ENCODE measurements at places on chromosomes 7 and 10.

- DNase-seq, result no peak
Measured at GRCh38 chr10:24456322-24456721, 247.4 kb downstream of the KIAA1217 start.

GRCh38 chr10:28135258-28135657 is 136.4 kb upstream of the ODAD2 start:
- DNase-seq, result no peak

GRCh38 chr7:22288202-22288601 is 68.8 kb downstream of the RAPGEF5 start:
- DNase-seq, result no peak

DNA sequence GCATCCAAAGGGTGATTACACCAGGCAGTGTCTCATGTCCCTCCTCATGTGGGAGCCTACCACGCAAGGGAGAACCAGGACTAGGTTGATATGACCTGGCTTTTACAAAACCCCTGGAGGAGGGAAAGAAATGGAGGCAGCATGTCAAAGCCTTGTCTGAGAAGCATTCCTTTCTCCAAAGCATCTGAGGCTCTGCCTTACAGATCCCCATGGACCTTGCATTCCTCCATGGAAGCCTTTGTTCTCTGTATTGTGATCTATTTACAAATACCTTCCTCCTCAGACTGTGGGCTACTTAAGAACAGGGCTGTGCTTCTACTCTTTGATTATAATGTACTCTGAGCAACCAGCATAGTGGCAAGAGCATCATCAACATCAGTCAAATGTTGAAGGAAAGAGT is 197.0 kb downstream of the PLXNA4 start:
- DNase-seq, result no peak

DNA sequence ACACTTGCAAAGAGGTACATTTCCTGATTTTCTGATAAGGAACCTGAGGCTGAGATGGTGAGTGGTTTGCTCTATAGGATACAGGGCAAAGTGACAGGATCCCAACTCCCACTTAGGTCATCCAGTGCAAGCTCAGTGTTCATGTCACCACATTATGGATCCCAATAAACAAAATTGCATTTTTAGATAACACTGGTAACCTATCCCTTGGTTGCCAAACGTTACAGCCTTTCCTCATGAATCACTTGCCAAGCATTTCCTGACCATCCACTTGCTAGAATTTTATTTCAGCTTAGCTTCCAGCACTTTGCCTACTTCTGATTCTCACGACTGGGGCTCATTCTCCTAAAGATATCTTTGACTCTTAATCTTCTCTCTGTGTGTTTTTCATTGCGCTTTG is 131.4 kb upstream of the ODAD2 start:
- no peak for DNase-seq

GRCh38 chr7:99976626-99977025 is 795 bp upstream of the AZGP1 start:
- no peak for DNase-seq

GRCh38 chr7:80724249-80724871 is 85.9 kb downstream of the CD36 start:
- DNase-seq, result no peak

- DNase-seq, result no peak
Measured at GRCh38 chr7:105245398-105246114, 143.2 kb downstream of the SRPK2 start.

DNA sequence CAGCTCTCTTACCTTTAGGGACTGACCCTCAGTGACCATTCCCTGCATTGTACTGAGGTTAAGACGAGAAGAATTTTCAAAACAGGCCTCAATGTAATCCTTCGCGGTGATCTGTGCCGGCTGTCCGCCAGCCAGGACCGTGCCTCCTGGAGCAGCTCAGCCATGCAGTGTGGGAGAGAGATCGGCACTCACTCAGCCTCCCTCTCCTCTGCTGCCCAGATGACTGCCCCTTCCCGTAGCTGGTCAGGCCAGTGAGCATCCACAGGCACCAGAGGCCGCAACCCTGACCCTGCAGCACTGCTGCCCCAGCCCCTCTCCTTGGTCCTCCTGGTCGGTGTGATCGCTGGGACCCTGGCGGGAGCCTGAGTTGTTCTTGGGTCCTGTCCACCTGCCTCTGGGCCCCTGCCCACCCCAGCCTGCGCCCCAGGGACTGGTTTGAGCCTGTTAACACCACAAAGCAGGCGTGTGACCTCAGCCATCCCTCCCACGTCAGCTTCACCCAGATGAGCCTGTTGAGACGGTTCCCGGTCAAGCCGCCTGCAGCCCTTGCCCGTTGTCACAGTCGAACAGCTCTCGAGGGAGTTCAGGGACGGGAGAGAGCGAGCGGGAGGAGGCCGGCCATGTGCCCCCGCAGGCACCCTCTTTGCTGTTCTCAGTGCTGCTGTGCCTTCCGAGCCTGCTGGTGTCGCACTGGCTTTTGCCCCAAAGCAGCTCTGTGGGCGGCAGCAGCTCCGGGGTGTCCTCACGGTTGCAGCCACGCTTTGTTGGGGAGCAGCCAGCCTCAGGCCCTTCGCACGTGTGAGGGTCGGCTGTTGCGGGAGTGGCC is 37.2 kb downstream of the NKX6-2 start:
- DNase-seq, result no peak

- no peak for DNase-seq
Measured at GRCh38 chr7:158489462-158490155, 98.0 kb downstream of the PTPRN2 start.

DNA sequence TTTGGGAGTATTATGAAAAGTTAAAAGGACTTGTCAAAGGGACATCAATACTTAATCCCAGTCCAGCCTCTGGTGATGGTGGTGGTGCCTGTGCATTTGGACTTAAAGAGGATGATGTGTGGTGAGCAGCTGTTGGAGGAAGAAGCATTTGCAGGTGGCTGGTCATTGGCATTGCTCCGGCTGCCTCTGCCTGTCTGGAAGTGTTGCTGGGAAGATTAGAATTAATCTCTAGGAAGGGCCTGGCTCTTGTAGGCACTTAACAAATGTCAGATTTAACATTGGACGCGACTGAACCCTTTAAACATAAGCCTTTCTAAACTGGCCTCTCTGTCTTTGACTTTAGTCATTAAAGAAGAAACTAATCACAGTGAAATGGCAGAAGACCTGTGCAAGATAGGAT is 58.8 kb downstream of the FIGNL1 start:
- no peak for DNase-seq

- DNase-seq, result no peak
Measured at GRCh38 chr10:133123050-133123745, 35.5 kb downstream of the ADGRA1 start.

GRCh38 chr10:90041585-90041984 is 340.2 kb downstream of the KIF20B start:
- DNase-seq, result no peak

DNA sequence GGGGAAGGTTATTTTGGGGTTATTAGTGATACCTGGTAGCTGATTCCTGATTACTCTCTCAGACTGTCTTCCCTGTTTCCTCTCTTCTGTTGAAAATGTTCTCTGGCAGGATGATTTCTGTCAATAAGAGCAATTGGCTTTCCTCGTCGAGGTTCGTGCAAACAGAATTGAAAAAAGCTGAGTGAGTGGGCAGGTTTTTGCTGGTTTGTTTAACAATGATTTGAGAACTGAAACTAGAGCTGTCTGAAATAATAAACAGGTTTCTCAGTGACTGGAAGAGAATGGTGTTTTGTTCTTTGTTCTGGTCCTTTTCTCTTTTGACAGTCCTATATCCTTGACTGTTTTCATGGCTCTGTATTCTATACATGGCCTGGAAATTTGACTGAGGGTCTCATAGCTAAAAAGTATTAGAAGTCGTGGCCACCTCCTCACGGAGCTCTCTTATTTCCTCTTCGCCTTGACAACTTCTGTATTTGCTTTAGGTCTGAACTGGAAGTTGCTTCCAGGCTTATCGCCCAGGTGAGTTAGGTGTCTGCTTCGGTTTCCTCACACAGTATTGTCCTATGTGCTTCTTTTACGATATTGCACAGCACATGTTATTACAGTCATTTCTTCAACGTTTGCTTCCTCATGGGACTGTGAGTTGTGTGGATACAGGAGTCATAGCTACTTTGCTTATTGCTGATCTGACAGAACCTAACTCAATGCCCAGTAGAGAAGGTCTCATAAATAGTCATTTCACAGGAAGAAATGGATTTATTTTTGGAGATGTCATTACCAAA is 403.6 kb downstream of the NRG3 start:
- no peak for DNase-seq

DNA sequence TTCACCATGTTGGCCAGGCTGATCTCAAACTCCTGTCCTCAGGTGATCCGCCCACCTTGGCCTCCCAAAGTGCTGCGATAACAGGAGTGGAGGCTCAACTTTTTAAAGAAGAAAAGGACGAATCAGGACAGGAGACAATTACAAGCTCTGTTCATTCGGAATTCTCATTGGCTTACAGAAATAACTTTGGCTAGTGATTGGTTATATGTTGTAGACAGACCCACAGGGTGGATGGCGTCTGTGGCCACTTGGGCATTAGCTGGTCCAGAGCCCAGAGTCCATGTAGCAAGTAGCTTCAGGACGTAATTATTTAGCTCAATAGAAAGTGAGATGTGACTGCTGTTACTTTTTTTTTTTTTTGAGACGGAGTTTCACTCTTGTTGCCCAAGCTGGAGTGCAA is 160.5 kb upstream of the TNRC18 start:
- DNase-seq, result no peak

DNA sequence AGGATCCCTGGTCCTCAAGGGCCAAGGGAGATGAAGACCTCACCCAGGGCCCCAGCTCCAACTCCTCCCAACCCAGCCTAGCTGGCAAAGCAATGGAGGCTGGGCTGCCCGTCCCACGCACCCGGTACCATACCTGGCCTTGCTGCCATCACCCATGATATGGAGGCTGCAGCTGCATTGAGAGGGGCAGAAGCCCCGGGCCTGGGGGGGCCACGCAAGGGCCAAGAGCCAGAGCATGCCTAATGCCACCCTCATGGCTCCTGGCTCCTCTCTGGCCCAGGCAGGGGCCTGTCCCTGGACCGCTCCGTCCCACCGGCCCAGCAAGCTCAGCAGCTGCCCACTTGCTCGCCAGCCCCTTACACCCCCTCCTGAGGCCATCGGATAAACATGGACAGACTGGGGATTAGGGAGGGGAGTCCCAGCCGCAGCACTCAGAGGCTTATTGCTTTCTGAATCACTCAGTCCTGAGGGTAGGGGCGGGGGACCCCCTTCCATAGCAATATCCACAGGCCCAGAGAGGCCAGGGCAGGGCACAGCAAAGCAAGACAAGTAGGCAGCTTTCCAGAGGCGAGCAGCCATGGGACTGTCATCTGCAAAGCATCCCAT is at the start of gene LRIT1:
Gene LRIT1 (minus strand): TSS at position 362 of the 606 bp plus-strand sequence. CDS start 107 bp downstream, at position 255.
- no peak for DNase-seq
